ENCODE measurements at places on chromosomes 4 and X.

GRCh38 chr4:149031399-149031798, 589.2 kb upstream of the NR3C2 start:
- no peak for DNase-seq

GRCh38 chrX:9528498-9528897, 63.6 kb downstream of the TBL1X start:
- no peak for DNase-seq

GRCh38 chrX:130869239-130869638, 33.8 kb downstream of the ENOX2 start:
- no peak for DNase-seq

DNA sequence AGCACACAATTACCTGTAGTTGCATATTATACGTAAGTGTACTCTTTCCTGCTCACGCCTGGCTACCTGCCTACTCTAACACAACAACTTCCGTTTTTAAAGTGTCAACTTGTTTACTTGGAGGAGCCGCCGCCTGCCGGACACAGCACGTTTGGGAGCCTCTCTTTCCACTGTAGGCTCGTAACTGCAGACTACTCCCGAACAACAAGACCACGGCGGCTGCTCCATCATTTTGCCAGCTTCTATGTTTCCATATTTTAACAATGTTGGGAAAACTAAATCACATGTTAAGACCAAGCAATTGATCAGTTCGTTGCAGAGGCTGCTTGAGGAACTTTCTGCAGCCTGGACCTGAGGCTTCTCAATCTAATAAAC, 841 bp downstream of the MTNR1A start:
- no peak for DNase-seq

GRCh38 chrX:114152130-114152529, 431.8 kb upstream of the HTR2C start:
- no peak for DNase-seq

DNA sequence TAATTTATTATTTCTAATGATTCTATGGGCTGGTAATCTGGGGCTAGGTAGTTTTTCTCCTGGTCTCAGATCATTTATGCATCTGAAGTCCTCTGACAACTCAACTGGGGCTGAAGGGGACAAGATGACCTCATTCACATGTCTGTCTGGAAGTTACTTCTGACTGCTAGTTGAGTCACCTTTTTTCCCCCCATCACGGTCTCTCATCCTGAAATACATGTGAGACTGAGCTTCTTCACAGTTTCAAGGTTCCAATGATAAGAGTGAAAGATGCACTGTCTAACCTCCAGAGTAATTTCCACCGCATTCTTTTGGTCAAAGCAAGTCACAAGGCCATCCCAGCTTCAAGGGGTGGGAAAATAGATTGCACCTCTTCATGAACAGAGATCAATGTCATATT, 356.7 kb upstream of the RPS6KA3 start:
- no peak for DNase-seq

DNA sequence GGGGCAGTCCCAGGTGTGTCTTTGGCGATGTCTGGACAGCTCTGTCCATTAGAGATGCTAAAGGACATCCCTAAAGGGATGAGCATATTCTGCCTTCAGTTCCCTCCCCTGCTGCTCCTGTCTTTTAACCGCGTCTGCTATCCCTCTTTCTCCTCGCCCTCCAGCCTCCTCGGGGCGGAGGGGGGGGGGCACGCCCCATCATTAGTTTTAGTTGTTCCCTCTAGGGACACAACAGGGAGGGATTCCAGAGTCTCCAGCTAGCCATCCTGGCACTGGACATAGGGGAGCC, 1.1 kb downstream of the MSL3 start:
- no peak for DNase-seq

DNA sequence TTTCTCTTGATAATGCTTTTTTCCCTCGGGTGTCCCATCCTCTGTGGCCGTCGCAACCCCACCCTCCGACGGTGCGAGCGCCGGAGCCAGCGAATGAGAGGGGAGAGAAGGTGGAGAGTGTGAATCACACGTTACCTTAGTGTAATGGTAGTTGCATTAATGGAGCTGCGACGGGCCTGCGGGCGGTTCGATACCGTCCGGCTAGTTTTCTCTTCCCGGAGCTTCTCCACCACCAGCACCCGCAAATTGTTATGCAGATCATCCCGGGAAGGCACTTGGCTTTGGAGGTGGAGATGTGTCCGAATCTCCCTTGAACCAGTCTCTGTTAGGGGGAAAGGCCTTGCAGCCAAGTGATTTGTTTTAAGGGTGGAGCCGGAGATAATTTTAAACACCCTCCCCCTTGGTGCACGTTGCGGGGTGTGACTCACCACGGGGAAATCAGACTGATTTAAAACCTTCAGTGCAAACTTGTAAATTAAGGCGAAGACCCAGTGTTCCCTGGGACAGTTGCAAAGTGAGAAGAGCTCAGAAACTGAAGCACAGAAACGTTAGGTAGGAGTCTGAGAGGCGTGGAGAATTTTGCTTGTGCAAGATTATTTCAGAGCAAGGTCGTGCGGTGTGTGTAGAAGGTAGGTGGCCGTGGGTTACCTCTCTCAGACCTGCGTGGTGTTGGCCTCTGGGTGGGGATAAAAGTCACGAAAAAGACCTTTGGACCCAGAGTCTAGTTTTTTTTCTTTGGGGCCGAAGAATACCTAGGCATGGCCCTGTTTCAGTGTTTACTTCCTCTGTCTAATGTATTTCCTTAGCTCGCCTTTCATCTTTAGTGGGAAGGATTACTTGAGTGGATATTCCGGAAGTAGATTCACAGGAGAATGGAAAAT, 1.3 kb downstream of the AFF1 start:
- DNase-seq, result peak; percentile 83

GRCh38 chr4:8269535-8270417, at the start of gene HTRA3:
Gene HTRA3, plus strand, starts transcription at chr4:8269754. Its CDS starts 215 bp downstream, at chr4:8269969.
- DNase-seq, result no peak

GRCh38 chrX:119870626-119871131, 854 bp downstream of the RNF113A start:
- peak; percentile 32 for DNase-seq

DNA sequence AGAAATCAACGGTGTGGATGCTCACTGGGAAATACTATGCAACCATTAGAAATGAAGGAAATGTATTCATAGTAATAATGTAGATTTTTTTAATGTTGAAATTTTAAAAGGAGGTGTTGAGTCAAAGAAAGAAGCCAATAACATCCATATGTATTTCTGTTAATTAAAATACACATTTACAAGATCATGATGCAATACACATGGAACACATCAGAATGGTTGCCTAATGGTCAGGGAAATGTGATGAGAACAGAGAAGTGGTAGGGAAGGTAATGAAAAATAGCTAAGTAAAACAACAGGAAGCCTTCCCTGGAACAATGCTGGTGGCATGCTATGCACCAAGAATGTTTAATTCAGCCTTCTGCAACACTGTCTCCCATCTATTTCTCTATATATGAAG, 18.2 kb downstream of the AREG start:
- no peak for DNase-seq

DNA sequence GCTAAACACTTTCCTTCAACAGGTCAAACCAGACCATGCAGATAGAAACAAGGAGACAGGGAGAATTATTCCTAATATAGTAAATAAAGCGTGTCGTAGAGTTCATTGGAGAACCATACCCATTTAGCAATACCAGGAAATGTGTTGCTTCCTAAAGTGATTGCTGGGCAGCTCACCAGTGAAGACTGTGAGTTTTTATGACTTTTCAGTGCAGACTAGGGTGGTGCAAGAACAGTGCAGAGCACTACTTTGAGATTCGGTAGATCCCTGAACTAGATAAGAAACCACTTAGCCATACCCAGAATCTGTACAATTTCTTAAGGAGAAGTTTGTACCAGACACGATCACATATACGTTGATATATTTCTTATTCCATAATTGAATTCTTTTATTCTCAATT, 87.4 kb downstream of the EMCN start:
- no peak for DNase-seq

GRCh38 chrX:69506617-69507499, 2.7 kb downstream of the NALF2 start:
- no peak for DNase-seq

DNA sequence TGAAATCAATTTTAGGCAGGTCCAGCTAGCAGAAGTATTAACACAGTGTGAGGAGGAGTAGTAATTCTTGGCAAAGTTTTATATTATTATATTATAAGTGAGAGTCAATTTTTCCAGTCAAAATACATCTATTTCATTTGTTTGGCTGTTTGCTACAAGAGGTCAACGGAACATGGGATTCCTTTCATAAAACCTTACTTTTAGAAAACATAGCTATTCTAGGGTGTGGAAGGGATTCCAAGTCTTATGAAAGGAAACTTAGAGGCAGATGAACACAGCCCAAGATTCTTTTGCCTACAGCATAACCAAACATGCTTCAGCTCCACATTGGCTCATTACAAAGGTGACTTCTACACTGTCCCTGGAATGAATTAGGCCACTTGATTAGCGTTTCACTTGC, 29.9 kb upstream of the PCDH19 start:
- DNase-seq, result no peak

GRCh38 chr4:56641494-56642051, 39.5 kb downstream of the HOPX start:
- DNase-seq, result no peak

DNA sequence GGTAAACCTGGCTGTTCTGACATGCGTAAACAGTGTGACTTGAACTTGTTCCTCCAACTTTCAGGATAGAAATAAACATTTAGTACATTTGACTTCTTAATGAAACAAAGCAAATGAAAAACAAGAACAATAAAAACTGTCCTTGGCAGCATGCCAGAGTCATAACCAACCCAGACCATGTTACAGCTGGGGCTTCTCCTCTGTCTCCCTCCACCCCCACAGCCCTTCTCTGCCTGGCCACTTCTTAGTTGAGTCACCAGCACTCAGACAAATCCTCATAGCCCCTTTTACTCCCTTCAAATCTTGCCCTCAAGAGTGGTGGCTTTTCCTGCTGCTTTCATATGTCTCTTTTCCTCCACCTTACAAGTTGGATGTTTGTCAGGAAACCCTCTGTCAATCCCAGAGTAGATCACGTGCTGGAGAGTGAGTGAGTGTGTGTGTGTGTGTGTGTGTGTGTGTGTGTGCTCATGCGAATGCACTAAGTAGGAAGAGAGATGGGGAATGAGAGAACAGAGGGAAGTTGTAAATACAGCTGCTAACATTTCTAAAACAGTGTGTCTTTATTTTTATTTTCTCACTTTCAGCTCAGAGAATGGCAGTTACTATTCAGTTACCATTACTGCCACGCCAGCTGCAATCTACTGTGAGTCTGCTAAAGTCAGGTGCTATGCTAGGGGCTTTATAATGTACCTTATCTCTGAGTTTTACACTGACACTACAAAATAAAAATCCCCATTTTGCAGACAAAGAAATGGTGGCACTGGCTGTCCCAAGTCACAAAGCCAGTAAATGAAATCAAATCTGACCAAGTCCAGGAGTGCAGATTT, 15.0 kb downstream of the SCARB2 start:
- DNase-seq, result peak; percentile 60

DNA sequence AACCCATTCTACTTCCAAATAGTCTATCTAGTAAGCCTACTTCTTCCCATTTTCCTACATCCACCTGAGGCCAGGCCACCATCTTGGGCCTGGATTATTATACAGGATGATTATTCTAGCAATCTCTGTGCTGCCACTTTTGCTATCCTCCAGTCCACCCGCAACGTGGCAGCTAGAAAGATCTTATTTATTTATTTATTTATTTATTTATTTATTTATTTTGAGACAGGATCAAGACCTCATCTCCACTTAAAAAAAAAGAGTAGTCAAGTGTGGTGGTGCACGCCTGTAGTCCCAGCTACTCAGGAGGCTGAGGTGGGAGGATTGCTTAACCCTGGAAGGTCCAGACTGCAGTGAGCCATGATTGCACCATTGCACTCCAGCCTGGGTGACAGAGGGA, 15.2 kb upstream of the BCOR start:
- DNase-seq, result no peak

DNA sequence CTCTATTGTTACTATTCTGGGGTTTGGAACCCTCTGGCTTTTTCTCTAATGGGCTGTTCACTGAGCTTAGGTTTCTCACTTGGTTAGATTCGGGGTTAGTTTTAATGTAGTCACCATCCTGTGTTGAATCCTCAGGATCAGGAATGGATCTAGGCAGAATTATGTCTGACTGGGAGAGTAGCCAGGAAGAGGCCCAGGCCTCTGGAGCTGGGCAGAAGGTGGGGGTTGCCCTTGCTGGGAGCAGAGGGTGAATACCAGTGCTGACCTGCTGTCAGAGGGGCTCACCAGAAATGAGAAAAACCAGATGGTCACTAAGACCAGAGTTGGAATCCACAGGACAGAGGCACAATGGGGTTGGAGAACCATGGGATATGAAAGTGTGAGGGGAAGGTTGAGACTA, 126.6 kb upstream of the SLC4A4 start:
- DNase-seq, result no peak

GRCh38 chr4:184896868-184897715, 71.3 kb upstream of the ACSL1 start:
- DNase-seq, result no peak

DNA sequence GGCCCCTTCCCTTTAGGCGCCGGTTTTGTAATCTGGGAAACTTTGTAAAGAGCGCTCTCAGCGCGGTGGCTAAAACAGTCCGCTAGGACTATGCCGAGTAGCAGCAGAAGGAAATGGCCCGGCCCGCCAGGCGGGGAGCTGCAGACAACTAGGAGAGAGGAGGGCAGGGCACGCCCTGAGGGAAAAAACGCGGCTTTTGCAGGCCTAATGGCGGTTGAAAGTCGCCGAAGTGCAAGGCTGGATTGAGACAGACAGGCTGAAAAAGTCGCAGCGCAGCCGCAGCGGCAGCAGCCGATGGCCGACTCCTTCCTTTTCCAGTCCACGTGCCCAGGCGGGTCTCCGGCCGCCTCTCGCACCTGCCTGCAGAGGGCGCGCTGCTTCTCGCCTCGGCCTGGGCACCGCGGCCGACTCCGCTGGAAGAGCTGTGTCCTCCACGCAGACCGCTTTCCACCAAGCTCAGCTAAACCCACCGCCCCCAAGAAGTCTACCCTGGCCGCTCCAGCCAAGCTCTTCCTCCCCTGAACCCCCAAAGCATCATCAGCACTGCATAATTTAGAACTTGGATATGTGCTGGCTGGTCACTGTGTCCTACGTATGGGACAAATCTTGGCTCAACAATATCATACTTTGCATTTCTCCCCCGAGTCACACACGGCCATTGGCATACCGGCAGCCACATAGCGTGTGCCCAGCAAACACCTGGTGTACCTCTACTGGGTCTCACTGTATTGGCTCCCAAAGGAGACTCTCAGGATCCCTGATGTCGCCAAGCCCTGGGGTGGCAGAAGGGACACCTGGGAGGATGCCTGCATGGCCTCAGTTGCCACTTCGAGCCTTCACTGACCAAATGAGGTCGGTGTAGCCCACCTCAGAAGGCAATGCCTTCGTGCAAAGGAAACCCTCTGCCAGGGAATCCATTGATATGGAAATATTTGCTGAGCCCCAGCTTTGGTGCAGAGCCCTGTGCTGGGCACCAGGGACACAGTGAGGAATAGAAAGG, 14.5 kb downstream of the SLC25A5 start:
- DNase-seq, result peak; percentile 75

- no peak for DNase-seq
Measured at GRCh38 chr4:187332141-187332540, 608.5 kb upstream of the FAT1 start.

DNA sequence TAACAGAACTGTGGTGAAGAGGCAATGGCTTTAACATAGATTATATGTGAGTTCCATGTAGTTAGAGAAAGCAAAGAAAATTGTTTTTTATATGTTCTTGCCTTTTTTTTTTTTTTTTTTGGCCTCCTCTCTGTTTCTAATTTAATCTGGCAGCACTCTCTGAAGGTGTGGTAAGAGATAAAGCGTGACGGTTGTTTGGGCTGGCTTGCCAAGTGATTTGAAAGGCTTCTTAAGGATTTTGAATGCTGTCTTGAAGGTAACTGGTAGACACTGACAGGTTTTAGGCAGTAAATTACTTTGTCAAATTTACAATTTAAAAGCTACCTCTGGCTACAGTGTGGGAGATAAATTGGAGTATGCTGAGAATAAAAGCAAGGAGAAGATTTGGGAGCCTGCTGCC, 269.3 kb upstream of the HS3ST1 start:
- DNase-seq, result no peak

All from activated CD4-positive, alpha-beta T cell treated with anti-CD3 and anti-CD28 coated beads, Interleukin-2, amount 50 U/mL, for 48 hours (primary cell).